NCI-H1436 treated with DMSO at 0.1 percent for 48 hours (cell line): ENCODE measurements at places on chromosomes 4 and X.

- DNase-seq = no peak
These were observed 19.0 kb upstream of the SLC2A9 start for GRCh38 chr4:10040049-10040892.

DNA sequence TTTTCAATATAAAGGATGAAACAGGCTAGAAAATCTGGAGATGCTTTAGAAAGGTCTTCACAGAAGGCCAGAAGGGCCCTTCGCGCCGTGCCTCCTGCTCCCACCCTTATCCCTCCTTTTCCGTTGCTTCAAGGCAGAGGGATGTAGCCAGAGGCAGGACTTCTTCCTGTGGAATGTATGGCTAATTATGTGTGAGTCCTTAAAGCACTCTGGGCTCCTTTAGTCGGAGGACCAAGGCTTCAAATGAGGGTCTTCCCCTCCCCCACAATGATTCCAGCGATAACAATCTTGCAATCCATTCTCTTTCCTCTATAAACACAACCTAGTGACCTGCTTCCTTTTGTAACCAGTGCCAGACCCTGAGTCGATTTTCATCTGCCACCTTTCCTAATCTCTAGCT is 103.5 kb downstream of the GPC3 start:
- DNase-seq = no peak

DNA sequence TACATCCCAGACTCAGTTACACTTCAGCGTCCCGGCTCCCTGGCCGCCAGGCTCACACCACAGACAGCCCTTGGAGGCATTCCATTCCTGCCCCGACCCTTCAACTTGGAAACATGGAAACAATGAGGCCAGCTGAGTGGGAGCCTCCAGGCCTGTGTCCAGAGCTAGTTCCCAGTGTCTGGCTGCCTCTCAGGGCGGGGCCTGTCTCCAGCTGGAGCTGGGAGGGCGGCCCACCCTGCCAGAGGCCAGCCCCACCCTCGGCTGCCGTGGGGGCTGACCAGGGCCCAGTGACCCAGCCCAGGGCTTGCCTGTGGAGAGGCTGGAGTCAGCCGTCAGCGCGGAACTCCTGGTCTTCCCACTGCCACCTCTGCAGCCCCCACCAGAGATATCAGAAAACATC is 37.4 kb upstream of the SPON2 start:
- DNase-seq = no peak

DNA sequence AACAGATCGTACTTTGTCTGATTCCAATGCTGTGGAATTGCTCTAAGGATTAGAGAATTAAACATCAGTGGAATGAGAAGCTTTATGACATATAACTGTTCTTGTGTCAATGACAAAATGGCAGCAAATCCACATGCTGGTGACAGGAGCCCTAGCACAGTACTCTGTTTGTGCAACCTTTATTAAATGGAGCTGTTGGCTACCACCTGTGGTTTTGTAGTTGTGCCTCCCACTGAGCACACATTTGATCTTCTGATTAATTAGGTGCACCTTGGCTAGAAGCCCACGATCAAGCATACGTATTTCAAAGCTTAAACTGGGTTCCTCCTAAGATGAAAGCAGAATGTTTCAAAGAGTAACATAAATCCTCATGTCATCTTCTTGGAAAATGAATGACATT is 394.0 kb upstream of the IGFBP7 start:
- no peak for DNase-seq

GRCh38 chr4:139509727-139510410 is 46.1 kb downstream of the SETD7 start:
- DNase-seq = no peak

DNA sequence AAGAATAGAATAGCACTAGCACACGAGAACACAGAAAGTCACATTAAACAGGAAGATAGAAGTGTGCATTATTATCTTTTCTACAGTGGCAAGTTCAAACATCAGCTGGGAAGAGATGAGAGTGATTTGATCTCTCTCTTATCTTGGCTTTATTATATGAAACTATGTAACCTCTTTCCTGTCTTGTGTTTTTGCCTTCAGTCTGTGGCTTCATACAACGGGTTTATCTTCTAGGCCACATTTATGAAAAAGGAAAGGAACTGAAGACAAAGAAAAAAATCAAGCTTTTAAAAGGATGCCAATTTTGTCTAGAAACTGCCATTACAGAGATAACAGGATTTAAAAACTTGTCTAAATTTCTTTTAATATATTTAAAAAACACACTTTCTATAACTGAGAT is 983.6 kb downstream of the RPA4 start:
- DNase-seq = no peak

GRCh38 chrX:118761939-118762707 is 34.7 kb downstream of the IL13RA1 start:
- DNase-seq = peak; percentile 7

DNA sequence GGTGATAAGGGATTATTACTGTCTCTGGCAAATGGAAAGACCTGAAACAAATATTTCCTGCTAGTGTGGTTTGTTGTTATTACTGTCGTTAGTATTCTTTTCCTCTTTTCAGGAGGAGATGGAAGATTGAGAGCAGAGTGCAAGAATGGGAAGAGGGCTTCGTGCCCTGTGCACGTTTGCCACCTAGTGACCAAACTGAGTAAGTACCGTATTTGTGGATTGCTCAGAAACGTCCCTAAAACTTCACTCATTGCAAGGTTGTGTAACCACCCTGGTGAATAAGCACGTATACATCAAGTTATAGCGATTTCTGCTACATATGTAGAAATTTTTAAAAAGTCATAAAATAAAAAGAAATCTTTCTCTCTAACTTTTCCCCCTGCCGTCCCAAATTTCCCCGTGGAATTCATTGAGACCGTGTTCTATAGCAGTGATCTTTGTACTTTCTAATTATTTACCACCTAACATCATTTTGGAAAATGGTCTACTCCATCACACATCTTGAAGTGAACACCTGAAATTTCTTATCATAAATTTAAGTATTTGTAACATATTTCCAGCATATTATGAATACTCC is 24.3 kb downstream of the LINC00632 start:
- no peak for DNase-seq
